Right renal cortex interstitium (tissue), 3 donors: ENCODE measurements at places on chromosomes 7 and 10. TPM values are rescaled to one million over a fixed set of nuclear protein-coding genes. Genes with fewer than 3 reads are reported as not detected.

- no peak for DNase-seq
Observed at GRCh38 chr10:78406648-78407008, 373.0 kb downstream of the RPS24 start.

GRCh38 chr7:32658034-32658433, 162.7 kb downstream of the AVL9 start:
- DNase-seq: no peak

- DNase-seq: no peak
Observed at GRCh38 chr7:55427342-55427741, 62.2 kb downstream of the LANCL2 start.

DNA sequence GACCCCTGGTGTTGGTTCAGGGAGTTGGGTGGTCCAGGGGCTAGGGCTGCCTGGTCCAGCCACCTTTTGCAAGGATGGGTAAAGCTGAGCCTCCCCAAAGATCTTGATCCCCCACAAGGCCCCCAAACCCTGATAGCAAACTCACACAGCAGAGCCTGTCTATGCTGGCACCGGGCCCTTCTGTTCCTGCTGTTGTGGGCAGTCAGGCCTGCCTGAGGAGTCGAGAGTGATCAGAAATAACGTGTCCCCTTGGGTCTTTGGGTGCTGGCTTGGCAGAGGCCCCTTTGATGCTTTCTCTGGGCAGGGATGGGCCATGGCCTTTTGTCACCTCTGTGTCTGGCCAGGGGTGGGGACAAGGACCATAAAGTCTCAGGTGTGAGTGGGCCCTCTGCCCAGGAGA, 715 bp upstream of the MUC12 start:
- no peak for DNase-seq

GRCh38 chr7:75928568-75928914, 13.6 kb downstream of the POR start:
- no peak for DNase-seq

DNA sequence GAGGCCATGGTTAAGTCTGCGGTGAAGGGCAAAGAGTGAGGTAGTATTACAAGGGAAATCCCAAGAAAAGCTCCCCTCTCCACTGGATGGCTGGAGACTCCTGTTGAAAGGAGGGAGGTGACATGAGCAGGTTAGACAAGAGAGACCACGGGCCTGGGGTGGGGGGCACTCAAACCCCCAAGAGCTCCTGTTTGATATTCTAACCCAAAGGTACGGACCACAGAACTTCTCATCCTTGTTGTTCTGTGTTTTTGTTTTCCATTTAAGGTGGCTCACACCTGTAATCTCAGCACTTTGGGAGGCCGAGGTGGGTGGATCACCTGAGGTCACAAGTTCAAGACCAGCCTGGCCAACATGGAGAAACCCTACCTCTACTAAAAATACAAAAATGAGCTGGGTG, 11.6 kb downstream of the VSTM4 start:
- DNase-seq: no peak

DNA sequence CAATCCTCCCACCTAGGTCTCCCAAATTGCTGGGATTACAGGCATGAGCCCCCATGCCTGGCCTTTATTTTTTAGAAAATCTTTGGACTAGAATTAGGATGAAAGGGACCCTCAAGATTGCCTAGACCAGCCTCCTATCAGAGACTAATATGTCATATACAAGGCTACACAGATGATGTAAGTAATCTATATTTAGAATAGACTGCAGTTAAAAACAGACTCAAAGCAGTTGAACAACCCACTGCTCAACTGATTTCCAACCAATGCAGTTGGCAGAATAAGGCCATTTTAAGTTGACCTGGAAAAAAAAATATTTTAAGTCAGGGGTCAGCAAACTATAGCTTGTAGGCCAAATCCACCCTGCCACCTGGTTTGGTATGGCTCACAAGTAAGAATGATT, 27.7 kb downstream of the PSPH start:
- DNase-seq: no peak

SFRP5 gene
- polyA plus RNA-seq: 0.07 TPM

GRCh38 chr7:116950889-116951351, 2.4 kb upstream of the ST7 start:
- DNase-seq: no peak

GRCh38 chr10:89256962-89257361, 5.4 kb upstream of the LIPA start:
- DNase-seq: no peak

PNLIPRP3 gene
- polyA plus RNA-seq: not detected

GRCh38 chr7:53600296-53600695, 564.9 kb downstream of the POM121L12 start:
- no peak for DNase-seq

DNA sequence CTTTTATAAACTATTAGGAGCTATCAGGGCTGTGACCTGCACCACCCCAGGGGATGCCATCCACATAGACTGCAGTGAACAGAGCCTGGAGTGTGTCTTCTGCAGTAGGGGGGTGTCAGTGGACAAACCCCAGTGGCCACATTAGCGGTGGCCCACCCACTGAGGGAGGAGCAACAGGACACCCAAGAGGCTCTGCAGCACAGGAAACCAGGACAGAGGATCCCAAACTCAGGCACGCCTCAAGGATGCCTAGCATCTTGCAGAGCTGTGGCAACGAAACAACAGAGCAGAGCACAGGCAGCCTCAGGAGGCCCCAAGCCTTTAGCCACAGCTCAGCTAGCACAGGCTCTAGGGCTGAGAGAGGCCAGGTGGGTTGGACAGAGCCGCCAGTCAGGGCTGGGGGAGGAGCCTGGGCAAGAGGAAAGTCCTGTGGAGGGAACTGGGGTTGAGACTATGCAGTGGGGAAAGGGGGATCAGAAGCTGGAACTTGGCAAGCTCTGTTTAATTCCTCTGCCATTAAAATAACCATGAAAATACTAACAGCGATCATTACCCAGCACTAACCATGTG, 53.8 kb downstream of the GRID1 start:
- no peak for DNase-seq

GRCh38 chr10:121567569-121567968, 30.7 kb downstream of the FGFR2 start:
- DNase-seq: no peak

ADIRF gene
- polyA plus RNA-seq: 18.4 TPM

DNA sequence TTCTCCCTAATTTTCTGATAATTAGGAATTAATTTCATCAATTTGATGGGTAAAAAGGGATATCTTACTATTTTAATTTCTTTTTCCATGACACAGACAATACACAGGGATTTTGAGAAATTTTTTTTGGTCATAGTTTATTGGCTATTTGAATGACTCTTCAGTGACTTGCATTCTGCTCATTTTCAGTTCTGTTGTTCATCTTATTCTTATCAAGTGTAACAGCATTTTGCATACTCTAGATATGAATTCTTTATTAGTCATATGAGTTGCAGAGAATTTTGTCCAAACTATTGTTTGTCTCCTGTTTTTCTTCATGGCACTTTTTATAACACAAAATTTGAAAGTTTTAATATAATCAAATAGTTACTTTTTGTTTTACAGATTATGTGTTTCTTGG, 41.7 kb downstream of the MKLN1 start:
- no peak for DNase-seq
